ENCODE measurements at places on chromosomes 6 and 20.

DNA sequence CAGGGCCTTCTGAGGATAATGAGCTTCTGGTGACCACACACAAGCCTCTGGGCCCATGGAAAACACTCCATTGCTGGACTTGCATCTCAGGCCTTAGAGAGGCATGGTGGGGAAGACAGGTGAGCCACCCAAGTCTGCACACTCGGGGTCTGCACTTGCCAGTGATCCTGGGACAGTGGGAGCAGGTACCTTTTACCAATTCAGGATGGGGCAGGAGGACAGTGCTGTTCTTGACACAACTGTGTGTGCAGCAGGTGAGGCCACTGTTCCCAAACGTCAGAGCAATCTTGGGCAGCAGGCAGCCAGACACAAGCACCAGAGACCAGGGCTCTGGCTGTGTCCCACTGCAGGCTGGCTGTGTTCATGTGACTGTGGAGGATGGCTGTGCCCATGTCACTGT, 221.3 kb downstream of the ERMARD start:
- no peak for DNase-seq

- DNase-seq: no peak
These were observed 166.6 kb downstream of the MAFB start for GRCh38 chr20:40522405-40522804.

- DNase-seq: no peak
These were observed 35.6 kb downstream of the ADGRF4 start for GRCh38 chr6:47733879-47734558.

- DNase-seq: no peak
These were observed 142.9 kb upstream of the OLIG3 start for GRCh38 chr6:137637121-137637520.

- DNase-seq: no peak
These were observed 24.3 kb upstream of the KIAA0408 start for GRCh38 chr6:127483399-127484055.

DNA sequence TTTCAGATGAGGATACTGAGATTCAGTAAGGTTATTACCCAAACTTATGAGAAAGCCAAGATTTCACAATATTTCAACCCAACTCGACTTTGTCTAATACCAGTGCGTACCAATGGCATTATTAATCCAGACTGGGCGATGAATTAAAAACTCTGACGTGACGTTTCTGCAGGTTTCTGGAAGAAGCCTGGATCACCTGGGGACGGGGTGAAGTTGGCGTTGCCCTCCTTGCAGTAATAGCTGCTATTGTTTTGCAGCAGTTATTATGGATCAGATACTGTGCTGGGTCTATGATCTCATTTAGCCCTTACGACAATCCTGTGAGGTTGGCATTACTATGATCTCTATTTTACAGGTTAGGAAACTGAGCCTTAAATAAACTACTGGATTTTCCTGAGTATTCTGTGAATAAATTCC, 569 bp upstream of the CDC5L start:
- no peak for DNase-seq

- no peak for DNase-seq
These were observed 272.7 kb upstream of the PLCB4 start for GRCh38 chr20:8796088-8796660.

All from stimulated activated CD4-positive, alpha-beta T cell treated with anti-CD3 and anti-CD28 coated beads, Interleukin-4, amount 100 ng/mL, for 1 hour (primary cell).